Activated naive CD4-positive, alpha-beta T cell treated with anti-CD3 and anti-CD28 coated beads for 36 hours (primary cell): ENCODE measurements at places on chromosomes 4 and X. TPM values are rescaled to one million over a fixed set of nuclear protein-coding genes. Genes with fewer than 3 reads are reported as not detected.

DNA sequence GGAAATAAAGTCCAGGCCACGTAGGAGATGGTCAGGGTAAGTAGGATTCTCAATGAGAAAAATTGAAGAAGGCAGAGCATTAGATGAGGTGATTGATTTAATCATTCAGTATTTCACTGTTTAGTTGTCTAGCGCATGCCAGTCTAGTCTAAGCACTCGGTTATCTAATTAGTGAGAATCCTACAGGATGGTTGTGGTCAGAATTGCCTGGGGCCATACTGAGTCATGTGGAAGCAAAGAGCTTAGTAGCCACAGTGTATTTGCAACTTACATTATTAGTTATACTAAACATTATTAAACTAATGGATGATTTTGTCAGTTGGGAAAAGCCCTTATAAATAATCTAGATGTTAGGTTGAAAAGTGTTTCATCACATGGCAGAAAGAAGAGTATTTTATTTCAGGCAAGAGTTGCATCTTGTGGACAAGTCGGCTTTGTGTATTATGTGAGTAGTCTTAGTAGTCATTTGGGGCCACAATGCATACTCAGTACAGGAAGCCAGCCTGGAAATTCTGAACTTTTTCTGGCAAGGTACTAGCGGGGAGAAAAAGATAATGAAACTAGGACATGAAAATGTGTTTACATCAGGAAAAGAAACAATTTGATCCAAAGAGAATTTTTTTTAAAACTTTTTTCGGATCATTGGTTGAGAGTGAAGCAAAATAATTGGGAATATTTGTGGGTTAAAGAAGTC is 31.9 kb downstream of the CPEB2 start:
- H3K27ac ChIP-seq = no peak overlapping the region
- H3K4me1 ChIP-seq = peaks cover 6% of the 10 kb centered on the region
- H3K36me3 ChIP-seq = peaks cover 13% of the 10 kb centered on the region
- no peaks in the 10 kb centered on the region for H3K27me3 ChIP-seq

DNA sequence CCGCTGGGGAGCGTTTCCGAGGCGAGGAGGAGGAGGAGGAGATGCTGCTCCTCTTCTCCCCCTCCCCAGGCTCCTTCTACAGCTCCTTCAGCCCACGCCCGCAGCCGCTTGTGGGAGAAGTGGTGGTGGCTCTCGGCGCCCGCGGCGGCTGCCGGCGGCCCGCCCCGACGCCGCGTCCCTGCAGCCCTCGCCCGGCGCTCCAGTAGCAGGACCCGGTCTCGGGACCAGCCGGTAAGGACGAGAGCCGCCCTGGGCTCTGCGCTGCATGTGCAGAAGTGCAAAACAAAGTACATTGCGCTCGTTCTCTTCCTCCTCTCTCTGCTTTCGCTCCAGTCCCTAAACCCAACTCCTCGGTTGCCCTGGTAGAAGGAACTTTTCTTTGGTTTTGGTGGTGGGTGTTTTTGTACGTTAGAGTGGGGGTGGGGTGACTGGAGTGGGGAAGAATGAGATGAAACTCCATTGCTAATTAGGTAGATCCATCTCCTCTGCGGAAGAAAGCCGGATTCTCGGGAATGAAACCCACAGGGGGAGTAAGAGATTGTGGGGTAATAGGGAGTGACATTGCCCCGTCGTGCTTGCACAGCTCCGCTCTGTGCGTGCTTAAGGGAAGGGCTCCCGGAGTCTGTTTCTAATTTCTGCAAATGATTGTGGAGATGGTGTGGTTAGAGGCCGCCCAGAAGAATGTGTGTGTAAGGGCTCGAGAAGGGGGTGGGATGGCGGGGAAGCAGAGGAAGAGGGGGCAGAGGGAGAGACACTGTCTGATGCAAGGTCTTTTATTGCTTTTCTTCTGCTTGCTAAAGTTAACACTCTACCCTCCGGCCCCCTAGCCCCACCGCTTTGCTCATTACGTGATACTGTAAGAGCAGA is 677 bp downstream of the PTPN13 start:
- DNase-seq = peak; percentile 7
- H3K27me3 ChIP-seq = peaks cover 48% of the 10 kb centered on the region
- peaks cover 14% of the 10 kb centered on the region for H3K4me1 ChIP-seq
- H3K27ac ChIP-seq = no peak overlapping the region
- no peaks in the 10 kb centered on the region for H3K36me3 ChIP-seq

GRCh38 chr4:146369446-146369845 is 152.3 kb downstream of the SLC10A7 start:
- no peak overlapping the region for H3K27ac ChIP-seq
- H3K4me1 ChIP-seq = peaks cover 2% of the 10 kb centered on the region
- no peak overlapping the region for H3K4me3 ChIP-seq
- H3K27me3 ChIP-seq = no peaks in the 10 kb centered on the region
- H3K36me3 ChIP-seq = no peaks in the 10 kb centered on the region
- DNase-seq = no peak

GRCh38 chr4:87838890-87839591 is 6.3 kb downstream of the MEPE start:
- no peaks in the 10 kb centered on the region for H3K4me1 ChIP-seq
- H3K36me3 ChIP-seq = no peaks in the 10 kb centered on the region
- DNase-seq = peak; percentile 22
- no peak overlapping the region for H3K4me3 ChIP-seq
- H3K27ac ChIP-seq = no peak overlapping the region
- peaks cover 18% of the 10 kb centered on the region for H3K27me3 ChIP-seq

DNA sequence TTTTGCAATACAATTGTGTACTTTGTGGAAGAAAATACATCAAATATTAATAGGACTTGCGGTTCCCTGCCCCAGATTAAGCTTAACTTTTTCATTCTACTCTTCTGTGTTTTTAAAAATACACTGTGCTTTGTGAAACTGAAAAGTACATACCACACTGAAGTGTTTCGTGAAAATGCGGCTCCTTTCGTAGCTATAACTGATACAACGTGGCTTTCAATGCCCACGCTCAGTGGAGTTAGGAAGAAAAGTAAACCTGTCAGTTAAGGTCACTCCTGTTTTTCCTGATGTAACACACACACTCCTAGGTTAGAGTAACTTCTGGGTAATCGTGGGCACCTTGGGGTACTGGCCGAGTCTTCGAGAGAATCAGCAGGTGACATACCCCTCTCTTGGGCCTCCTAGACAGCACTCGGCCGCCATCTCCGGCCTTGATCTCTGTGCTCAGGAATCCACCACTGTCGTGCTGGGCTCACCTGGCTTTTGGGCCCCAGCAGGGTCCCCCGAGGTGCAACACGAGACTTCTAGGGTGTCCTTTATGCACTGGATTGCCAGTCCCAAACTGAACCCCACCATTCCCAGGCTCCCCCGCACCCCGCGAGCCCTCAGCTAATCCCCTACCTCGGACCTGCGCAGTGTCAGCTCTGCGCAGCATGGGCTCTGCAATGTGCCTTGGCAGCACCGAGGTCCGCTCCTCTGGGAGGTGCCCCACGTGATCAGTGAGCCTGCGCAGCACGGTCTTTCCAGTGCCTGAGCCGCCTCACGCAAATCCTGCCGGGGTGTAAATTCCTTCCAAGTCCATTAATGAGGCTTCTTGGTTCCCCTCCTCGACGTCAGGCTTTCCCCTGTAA is 162.6 kb upstream of the INTU start:
- H3K36me3 ChIP-seq = no peaks in the 10 kb centered on the region
- no peak overlapping the region for H3K4me3 ChIP-seq
- no peaks in the 10 kb centered on the region for H3K27me3 ChIP-seq
- H3K27ac ChIP-seq = no peak overlapping the region
- H3K4me1 ChIP-seq = no peaks in the 10 kb centered on the region
- no peak for DNase-seq

DNA sequence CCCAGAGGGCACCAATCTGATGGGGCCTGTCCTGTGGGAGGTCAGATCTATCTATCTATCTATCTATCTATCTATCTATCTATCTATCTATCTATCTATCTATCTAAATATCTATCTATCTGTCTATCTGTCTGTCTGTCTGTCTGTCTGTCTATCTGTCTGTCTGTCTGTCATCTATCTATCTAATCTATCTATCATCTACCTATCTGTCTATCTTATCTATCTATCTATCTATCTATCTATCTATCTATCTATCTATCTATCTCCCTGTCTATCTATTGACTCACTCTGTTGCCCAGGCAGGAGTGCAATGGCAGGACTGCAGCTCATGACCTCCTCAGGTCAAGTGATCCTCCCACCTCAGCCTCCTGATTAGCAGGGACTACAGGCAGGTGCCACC is 155.7 kb upstream of the STX18 start:
- H3K4me1 ChIP-seq = no peaks in the 10 kb centered on the region
- H3K4me3 ChIP-seq = no peak overlapping the region
- no peak overlapping the region for H3K27ac ChIP-seq
- DNase-seq = no peak

RTL3 gene
- total RNA-seq = not detected

GIMD1 gene
- total RNA-seq = not detected

CT45A1 gene
- not detected for total RNA-seq
